ENCODE measurements at places on chromosomes 1 and 21.

DNA sequence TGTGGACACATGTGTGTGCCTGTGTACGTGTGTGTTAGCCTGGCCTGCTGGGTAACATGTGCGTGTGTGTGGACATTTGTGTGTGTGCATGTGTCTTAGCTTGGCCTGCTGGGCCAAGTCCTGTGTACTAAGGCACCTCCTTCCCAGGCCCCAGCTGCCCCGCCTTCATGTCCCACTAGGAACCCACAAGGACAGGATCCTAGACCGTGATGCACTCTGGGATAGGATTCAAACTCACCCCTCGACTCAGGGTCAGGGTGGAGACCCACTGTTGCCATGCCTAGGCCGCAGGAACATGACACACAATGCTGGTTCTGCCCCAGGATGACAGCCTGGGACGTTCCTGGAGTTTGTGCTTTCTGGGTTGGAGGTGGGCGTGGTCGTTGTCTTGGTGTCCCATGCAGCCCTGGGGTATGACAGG lies 89.9 kb upstream of the TMPRSS2 start:
- no peak for DNase-seq

- no peak for DNase-seq
Observed at GRCh38 chr21:39645331-39645730, 32.6 kb downstream of the B3GALT5 start.

DNA sequence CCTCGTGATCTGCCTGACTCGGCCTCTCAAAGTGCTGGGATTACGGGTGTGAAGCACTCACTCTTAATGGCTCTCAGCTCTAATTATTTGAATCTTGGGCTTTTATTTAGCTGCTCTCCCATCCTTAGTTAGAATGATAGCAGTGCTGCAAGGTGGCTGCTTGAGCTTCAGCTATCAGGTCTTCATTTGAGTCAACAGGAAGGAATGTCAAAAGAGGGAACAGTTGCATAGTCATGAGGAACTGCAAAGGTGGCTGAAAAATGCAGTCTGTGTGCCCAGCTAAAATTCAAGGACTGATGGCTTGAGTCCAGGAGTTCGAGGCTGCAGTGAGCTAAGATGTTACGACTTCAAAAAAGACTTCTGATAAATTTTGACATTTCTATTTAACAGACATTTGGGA lies 55.6 kb downstream of the UCK2 start:
- DNase-seq: no peak

- no peak for DNase-seq
Observed at GRCh38 chr1:116409751-116410191, 36.7 kb downstream of the ATP1A1 start.

GRCh38 chr1:47228644-47229030 lies 3.4 kb downstream of the TAL1 start:
- no peak for DNase-seq

All from stimulated activated CD8-positive, alpha-beta memory T cell treated with anti-CD3 and anti-CD28 coated beads, Interleukin-7, amount 100 ng/mL, for 24 hours (primary cell).